ENCODE measurements at places on chromosomes 13 and 19. TPM values are rescaled to one million over a fixed set of nuclear protein-coding genes. Genes with fewer than 3 reads are reported as not detected.
A peak's percentile ranks its signal among the peaks of the same experiment; 100 is the strongest.

The ZNF556 gene
- not detected for total RNA-seq

The BEST2 gene
- total RNA-seq: not detected

The CELF5 gene
- 0.38 TPM for total RNA-seq

The CCDC70 gene
- total RNA-seq: not detected

The KIR3DL2 gene
- total RNA-seq: 1.1 TPM

The MIA gene
- total RNA-seq: not detected

The ELSPBP1 gene
- total RNA-seq: not detected

The SIGLEC8 gene
- not detected for total RNA-seq

The TEX29 gene
- 0.28 TPM for total RNA-seq

DNA sequence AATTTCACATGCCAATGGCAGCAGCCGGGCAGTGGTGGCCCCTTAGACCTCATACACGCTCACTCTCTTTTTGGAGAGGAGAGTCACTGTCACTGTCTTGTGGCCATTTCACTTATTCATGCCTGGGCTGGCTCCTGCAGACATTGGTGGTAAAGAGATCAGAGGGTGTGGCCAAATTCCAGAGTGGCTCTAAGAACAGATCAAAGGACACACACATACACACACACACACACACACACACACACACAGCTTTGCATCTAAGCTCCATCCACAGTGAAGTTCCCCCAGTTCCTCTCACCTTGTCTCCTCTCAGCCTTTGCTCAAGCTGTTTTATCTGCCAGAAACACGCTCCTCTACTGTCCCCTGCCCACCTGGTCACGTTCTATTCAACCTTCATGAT lies 46.5 kb upstream of the KPNA3 start:
- DNase-seq: no peak

- DNase-seq: no peak
Observed at GRCh38 chr13:91359631-91360030, 12.1 kb downstream of the MIR17HG start.

DNA sequence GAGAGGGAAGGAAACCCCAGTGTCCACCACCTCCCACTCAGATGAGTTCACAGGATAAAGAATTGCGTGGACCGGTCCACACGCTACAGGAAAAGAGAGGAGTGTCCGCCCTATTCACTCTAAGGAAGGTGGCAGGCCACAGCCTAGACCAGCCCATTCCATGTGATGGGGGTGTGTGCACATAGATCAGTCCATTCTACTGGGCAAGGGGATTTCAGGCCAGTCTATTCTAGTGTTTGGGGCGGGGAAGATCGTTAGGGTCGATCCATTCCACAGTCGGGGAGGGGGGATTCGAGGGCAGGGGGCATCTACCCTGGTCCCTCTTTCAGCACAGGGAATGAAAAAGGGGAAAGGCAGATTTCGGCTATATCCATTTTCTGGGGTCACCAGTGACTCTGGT lies 7.8 kb downstream of the FIZ1 start:
- DNase-seq: no peak

DNA sequence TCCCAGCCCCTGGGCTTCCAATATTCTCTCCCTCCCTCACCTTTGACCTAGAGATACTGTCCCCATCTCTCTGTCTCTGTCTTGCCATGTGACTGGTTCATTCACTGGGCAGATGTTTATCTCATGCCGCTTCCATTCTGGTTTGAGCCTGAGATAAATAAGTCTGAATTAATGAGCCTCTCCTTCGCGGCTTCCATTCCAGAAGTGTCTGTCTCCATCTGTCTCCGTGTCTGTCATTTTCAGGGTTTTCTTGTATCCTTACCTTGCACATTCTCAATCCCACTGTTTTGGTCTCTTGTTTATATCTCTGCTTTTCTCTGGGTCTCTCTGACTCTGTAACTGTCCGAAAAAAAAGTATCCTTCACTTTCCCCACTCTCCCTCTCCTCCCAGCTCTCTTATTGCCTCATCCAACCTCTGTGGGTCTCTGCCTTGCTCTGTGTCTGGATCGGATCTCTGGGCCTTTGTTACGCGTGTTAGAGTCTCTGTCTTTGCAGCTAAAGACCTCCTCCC lies 4.3 kb downstream of the SPHK2 start:
- DNase-seq: no peak

DNA sequence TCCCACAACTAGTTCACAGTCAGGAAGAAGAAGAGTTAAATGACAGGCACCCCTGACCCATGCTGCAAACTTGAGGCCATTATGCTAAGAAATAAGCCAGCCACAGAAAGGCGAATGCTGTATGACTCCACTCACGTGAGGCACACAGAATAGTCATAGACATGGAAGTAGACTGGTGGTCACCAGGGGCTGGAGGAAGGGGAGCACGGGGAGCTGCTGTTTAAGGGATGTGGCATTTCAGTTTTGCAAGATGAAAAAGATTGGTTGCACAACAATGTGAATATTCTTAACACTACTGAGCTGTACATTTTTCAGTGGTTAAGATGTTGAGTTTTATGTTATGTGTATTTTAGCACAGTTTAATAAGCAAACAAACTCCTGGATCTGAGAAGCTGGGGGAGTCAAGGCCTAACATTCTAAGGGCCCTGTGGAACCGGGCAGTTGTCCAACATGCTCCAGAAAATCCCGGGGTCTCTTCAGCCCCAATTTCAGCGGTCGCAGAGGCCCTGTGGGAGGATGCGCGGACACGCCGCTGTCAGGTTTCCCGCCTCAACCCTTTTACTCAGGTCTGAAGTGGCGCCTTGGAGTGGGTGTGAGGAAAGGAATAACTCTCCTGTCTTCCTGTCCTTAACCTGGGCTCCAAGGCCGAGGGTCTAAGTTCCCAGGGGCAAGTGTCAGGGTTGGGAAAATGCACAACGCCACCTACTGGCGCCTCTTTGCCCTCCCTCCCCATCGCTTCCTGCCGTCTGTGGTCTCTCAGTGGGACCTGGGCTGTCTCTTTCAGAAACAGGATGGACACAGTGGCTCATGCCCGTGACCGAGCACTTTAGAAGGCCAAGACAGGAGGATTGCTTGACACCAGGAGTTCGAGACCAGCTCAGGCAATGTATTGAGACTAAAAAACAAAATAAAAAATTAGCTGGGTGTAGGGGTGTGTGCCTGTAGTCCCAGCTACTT lies 4.4 kb upstream of the TMEM272 start:
- DNase-seq: peak; percentile 23

GRCh38 chr13:113951246-113951999 lies 22.5 kb downstream of the C13orf46 start:
- DNase-seq: peak; percentile 30

DNA sequence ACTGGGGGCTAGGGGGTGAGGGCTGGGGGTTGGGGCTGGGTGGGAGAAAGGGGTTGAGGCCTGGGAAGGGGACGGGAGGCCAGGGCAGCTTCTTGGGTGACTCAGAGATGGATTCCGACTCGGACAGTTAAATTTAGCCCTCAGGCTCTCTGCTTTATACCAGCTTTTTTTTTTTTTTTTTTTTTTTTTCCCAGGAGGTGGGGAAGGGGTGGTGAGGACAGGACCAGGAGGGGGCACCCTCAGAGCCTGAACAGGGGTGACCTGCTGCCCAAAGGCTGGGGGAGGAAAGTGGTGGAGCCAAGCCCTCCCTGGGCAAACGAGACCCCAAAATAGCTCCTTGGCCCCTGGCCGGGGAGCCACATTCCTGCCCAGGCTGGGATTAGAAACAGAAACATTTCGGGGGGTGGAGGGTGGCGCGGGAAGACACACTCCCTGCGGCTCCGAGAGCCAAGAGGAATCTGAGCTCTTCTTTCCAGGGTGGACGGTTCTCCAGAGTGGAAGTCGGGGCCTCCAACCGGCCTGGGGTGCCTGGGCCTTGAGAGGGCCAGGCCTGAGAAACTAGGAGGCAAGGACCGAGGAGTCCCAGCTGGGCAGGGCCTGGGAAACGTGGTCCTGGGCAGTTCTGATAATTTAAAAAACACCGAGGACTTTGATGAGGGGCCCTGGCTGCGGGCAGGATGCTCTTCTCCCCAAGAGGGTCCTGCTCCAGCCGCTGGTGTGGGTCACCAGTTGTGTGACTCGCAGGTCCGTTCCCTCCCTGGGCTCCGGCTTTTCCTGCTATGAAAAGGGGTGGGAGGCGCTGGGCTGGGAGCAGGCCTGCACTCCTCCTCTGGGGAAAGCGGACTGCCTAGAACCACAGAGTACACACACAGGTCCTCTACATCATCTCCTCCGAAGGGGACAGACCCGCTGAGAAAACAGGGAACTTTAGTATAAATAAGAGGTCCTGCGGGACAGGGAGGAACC lies 813 bp upstream of the DMPK start:
- DNase-seq: no peak

- DNase-seq: no peak
Observed at GRCh38 chr19:6119031-6119430, 8.7 kb upstream of the RFX2 start.

- no peak for DNase-seq
Observed at GRCh38 chr13:78168981-78169380, 250.3 kb upstream of the EDNRB start.

GRCh38 chr13:45681113-45681512 lies 21.0 kb upstream of the CBY2 start:
- DNase-seq: no peak

DNA sequence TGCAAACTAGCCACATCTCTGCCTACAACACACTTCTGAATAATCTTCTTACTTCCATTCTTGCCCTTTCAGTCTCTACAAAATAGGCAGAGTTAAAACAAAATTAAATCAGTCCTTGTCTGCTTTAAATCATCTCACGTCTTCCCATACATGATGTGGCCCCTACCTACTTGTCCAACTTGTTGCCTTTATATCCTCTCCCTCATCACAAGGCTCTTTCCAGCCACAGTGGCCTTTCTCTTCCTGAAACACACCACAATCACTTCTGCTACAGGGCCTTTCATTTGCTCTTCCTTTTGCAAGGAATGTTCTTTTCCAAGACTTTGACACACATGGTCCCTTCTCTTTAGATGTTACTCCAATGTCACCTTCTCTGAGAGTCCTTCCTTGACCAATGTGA lies 1.7 kb downstream of the RBM26 start:
- no peak for DNase-seq

GRCh38 chr19:54473071-54473891 lies at the start of gene CDC42EP5:
Gene CDC42EP5 (minus strand): TSS chr19:54473296. CDS start chr19:54465547, 7,749 bp downstream.
- DNase-seq: no peak

DNA sequence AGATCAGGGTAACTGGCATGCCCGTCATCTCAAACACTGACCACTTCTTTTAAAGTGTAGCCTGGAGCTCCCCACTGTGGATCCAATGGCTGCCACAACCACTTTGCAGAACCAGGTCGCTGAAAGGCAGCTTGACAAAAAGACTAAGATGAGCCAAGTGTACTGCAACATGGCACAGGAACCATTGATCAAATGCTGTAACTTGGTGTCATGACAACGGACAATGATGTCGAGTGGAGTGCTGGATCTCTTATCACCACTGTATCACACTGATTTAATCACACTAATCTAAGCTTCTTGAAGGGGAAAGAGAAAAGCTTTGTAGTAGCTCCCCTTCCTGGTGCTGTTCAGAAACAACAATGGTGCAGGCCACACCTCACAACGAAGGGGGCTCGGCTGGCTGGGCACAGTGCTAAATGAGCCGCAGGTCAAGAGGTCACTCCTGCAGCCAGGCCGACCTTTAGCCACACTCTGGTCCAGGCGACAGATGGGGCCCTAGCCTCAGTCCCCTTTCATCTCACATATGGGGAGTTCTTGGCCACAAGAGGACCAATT lies 2.2 kb upstream of the TNFRSF19 start:
- DNase-seq: no peak

DNA sequence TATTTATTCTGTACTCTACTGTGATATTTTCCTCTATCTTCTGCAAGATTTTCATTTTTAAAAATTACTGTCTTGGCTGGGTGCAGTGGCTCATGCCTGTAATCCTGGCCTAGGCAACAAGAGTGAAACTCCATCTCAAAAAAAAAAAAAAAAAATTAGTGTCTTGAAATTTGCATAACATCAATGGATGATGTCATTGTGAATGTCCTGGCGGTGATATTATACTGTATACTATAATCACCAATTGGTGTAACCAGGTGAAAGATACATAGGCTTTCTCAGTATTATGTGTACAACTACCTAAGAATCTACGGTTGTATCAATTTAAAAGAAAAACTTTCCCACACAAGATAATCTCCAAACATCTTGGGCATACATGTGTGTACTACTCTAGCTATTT lies 15.2 kb downstream of the ZNF331 start:
- DNase-seq: no peak

- DNase-seq: no peak
Observed at GRCh38 chr19:12085074-12085818, 20.7 kb downstream of the ZNF844 start.

DNA sequence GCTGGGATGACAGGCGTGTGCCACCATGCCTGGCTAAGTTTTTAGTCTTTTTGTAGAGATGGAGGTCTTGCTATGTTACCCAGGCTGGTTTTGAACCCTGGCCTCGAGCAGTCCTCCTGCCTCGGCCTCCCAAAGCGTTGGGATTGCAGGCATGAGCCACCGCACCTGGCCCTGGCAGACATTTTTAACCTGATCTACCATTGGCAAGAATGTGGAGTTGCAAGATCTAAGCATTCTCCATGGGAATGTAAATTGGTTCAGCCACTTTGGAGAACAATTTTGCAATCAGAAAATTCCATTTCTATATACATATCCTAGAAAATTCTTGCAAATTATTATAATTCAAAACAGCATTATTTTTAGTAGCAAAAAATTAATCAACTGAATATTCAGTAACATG lies 24.3 kb upstream of the DCUN1D2 start:
- no peak for DNase-seq

DNA sequence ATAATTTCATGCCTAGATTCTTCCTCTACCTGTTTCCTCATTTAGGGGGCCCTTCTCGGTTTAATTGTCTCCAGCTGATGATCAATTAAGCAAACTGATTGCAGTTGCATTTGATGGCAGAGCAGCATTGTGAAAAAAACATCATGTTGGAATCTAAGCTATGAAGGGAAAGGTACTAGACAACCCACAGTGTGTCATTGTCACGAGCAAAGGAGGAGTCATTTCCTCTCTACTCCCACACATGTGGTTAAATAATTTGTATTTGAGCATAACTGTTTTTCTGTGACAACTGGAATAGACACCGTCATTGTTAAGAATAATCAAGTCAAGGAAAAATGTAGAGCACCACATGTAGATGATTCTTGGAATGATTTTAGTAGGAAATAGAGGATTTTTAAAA lies 240.3 kb downstream of the DCT start:
- DNase-seq: peak; percentile 6

Measured in activated T-cell treated with anti-CD3 and anti-CD28 coated beads, Interleukin-2, amount 50 U/mL, for 4 hours (primary cell).